Calu3 (cell line): ENCODE measurements at places on chromosomes 3 and 15. TPM values are rescaled to one million over a fixed set of nuclear protein-coding genes. Genes with fewer than 3 reads are reported as not detected.

Gene ZDHHC23
- total RNA-seq, result 17.8 and 22.0 TPM in 2 replicates

Gene KLHL40
- total RNA-seq, result not detected in 2 replicates

Gene HIGD2B
- total RNA-seq, result 0.34 TPM in 1 of 2 replicates, not detected in the other

Gene ANKRD63
- 0.56 TPM in 1 of 2 replicates, not detected in the other for total RNA-seq

Gene ISY1
- total RNA-seq, result 63.8 and 77.0 TPM in 2 replicates

Gene CBLB
- total RNA-seq, result 17.9 and 26.2 TPM in 2 replicates

Gene CGNL1
- total RNA-seq, result 1.8 and 3.3 TPM in 2 replicates

Gene PRSS50
- not detected in 2 replicates for total RNA-seq

Gene IL17RC
- total RNA-seq, result 19.1 and 24.7 TPM in 2 replicates

Gene RASGRF1
- total RNA-seq, result 2.2 and 2.9 TPM in 2 replicates

Gene GOLGA8G
- not detected in 2 replicates for total RNA-seq

Gene SLC28A2
- total RNA-seq, result not detected in 2 replicates

Gene REC114
- total RNA-seq, result not detected in 2 replicates

Gene SLC9C1
- total RNA-seq, result not detected in 2 replicates
